ENCODE measurements at places on chromosomes 4 and X.

- DNase-seq: peak; percentile 89
Measured at GRCh38 chr4:39495446-39496213, 31.6 kb downstream of the UGDH start.

DNA sequence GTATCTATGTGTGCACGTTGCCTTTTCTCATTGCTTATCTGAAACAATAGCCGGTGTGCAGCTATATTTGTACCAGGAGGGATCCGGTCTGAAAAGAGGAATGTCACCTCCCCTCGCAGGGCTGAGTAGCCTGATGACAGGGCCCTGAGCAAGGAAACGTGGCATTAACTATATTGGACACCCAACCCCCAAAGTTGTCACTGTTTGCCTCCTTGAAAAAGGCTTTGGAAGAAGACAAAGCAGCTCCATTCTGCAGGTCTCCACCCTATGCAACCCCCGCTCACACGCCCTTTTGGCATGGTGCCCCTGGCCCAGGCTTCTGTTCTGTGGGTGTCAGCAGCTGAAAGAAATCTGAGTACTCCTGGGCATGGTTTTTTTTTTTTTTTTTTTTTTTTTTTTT lies 8.2 kb downstream of the PRRG3 start:
- no peak for DNase-seq

- DNase-seq: no peak
Measured at GRCh38 chr4:10164877-10165283, 48.3 kb upstream of the WDR1 start.

- DNase-seq: peak; percentile 47
Measured at GRCh38 chrX:16892504-16893362, 22.6 kb upstream of the RBBP7 start.

All from foreskin keratinocyte (primary cell).